ENCODE measurements at places on chromosomes 7 and 10.

DNA sequence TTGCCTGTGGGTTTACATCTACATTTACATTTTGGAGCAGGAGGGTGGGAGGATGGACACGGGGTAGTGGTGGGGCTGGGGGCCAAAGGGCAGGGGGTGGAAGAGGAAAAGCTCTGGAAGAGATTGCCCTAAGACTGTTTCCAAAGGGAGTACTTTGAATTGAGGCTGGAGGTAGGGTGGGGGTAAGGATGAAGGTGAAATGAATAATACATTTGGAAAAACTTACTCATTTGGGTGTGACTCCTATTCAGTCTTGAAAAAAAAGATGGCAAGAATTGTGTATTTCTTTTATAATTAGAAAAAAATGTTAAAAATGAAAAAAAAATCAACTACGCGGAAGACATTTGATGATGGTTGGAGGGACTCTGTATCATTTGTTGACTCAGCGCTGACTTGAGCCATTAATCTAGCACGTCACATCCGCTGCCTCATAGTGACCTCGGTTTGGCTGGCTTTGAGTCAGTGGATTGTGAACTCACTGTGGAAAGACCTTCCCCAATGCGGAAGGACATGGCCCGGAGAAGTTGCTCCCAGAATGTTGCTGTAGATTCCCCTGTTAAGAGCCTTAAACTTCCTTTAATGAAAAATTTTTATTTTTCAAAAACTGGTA lies 2.8 kb downstream of the FAM180A start:
- DNase-seq: no peak

GRCh38 chr7:130441408-130441869 lies 623 bp upstream of the CEP41 start:
- no peak for DNase-seq

DNA sequence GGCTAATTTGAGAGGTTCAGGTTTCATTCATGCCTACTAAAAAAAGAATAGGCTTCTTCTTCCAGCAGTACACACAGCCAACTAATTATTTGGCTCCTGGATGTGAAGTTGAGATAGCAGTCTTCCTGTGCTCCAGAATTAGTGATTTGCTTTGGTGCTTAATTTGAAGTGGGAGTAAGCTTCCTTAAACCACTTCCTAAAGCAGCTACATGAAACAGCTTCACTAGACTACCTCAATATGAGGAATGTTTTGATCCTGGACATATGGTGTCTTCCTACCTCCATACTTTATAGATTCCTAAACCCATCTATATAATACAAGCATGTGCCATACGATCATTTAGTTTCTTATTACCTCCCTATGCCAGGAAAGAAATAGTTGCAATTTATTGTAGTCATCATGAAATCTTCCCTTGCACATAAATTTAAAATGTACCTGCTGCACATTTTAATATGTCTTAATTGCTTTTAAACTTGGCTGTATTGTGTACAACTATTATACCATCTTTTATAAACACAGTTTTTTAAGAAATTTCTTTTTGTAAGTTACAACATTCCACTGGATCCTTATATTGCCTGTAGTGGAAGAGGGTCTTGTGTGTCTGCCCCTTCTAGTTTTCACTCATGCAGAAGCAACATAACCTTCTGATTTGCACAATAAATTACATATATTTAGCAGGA lies 8.6 kb downstream of the VIM start:
- DNase-seq: no peak

GRCh38 chr10:90857635-90858460 lies at the start of gene HTR7:
HTR7 (minus strand) TSS chr10:90858039; CDS start chr10:90857671, 368 bp downstream.
- DNase-seq: no peak

DNA sequence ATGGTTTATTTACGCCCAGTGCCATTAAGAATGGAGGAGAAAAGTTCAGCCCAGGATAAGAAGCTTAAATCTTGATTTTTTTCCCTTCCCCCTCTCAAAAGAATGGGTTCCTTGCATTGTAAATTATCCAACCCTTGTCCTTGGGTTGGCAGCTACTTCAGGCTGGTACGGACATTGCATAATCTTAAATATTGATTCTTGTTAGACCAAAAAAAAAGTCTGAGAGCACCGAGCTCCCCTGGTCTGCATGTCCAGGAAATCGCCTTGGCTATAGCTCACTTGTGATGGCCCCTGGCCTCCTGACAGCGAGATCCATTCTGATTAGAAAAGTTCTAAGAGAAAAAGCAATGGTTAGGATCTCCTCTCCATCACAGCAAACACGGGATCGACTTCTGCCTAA lies 151.7 kb downstream of the EBF3 start:
- no peak for DNase-seq

GRCh38 chr10:3980660-3981059 lies 195.7 kb upstream of the KLF6 start:
- DNase-seq: no peak

DNA sequence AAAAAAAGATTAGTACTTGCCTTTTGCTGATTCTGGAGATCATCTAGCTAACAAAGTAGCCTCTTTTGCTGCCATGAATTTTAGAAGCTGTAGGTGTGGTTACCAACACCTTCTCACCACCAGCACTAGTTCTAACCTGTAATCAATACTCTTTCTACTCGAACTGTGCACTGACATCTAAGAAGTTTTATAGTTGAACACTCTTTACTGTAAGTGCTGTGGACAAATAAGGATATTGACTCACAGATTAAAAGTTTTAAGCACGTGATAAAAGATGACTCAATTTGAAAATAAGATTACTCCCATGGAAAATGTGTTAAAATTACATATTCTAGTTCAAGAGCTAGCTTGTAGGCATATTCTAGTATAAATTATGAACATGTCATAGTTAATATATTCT lies 89.9 kb downstream of the REEP3 start:
- no peak for DNase-seq

- no peak for DNase-seq
Observed at GRCh38 chr10:72061491-72061890, 26.9 kb downstream of the SPOCK2 start.

- no peak for DNase-seq
Observed at GRCh38 chr10:123517426-123517825, 148.7 kb upstream of the GPR26 start.

DNA sequence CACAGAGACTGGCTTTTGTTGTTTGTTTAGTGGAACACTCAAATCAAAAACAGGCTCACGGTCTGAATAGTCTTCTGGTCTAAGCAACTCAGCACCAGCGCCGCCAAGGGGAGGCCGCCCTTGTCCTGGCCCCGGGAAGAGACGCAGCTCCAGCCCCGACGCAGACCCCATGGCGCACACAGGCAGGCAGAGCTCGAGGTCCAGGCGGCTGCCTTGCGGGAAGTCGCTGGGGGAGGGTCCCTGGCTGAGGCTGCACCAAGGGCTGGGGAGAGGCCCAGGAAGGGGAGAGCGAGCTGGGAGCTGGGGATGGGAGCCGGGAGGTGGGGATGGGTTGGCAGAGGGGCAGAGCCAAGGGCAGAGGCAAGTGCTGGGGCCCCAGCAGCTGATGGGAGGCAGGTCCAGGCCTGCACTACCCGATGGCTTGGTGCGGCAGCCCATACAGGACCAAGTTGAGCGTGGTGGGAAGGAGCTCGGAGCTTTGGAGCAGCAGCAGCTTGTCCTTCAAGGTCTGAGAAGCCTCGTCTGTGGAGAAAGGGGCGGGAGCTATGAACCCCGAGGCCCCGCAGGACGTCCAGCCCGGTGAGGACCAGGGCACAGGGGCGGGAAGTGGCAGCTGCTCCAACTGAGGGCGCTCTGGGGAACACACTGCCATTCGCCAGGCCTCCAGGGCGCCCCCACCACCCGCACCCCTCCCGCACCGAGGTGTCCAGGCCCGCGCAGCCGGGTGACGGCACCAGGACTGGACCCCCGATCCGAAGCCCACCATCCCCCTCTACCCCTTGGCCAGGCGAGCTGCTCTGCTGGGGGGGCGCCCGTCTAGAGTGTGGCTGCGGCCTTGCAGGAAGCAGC lies 22.7 kb upstream of the NKX6-2 start:
- no peak for DNase-seq

- DNase-seq: no peak
Observed at GRCh38 chr10:30822693-30823465, 193.3 kb upstream of the LYZL2 start.

GRCh38 chr10:118542745-118543144 lies 52.7 kb downstream of the PRLHR start:
- DNase-seq: no peak

- DNase-seq: no peak
Observed at GRCh38 chr7:113831556-113831955, 87.3 kb downstream of the PPP1R3A start.

DNA sequence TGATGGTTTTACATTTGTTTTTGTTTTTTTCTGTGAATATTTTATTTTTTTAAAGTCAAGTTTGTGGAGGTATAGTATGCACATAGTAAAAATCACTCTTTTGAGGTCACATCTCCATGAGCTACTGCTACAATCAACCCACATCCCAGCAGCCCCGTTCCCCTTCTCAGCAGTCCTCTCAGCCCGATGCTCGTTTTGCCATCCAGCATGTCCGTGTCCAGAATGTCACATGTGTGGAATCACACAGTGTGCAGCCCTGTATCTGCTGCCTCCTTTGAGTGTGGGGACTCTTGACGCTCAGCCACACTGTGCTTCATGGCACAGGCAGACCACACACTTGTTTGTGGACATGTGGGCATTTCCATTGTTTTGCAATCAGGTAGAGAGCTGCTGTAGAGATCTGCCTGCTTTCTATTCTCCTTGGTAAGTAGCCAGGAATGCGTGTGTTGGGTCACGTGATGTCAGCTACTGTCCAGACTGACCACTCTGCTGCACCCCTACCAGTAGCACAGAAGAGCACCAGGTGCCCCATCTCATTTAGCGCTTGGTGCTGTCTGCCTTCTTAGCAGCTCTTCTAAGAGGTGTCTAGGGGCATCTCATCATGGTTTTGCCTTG lies 71.6 kb upstream of the CAMK2B start:
- no peak for DNase-seq

GRCh38 chr7:150335108-150335773 lies 6.2 kb downstream of the RARRES2 start:
- no peak for DNase-seq

DNA sequence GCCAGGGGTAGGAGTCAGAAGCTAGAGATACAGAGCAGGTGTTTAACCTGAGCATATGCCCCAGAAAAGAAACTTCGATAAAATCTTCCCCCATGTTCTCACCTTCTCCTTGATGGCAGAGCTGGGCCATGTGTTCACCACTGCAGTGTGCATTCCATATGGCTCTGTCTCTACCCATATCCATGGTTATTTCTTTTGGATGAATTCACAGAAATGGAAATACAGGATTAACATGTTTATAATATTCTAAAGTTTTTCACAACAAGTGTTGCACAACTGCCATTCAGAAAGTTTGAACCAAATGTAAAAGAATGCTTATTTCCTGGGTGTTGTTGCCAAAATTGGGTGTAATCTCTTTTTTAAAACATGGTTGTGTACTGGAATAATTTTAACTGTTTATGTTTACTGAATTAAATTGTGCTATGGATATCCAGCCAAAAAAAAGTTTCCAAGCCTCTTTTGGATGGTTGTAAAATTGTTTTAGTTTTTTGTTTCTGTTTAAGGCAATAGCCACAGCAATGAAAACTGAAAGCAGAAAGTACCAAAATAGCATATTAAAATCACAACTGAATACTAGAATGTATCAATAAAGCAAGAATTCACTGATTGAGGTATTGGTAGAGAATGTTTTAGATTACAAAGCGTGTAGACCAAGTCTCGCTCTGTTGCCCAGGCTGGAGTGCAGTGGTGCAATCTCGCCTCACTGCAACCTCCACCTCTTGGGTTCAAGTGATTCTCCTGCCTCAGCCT lies 19.9 kb upstream of the CCNY start:
- no peak for DNase-seq

- no peak for DNase-seq
Observed at GRCh38 chr7:135808206-135808605, 59.6 kb upstream of the FAM180A start.

- no peak for DNase-seq
Observed at GRCh38 chr7:112267944-112268691, 61.6 kb downstream of the ZNF277 start.

DNA sequence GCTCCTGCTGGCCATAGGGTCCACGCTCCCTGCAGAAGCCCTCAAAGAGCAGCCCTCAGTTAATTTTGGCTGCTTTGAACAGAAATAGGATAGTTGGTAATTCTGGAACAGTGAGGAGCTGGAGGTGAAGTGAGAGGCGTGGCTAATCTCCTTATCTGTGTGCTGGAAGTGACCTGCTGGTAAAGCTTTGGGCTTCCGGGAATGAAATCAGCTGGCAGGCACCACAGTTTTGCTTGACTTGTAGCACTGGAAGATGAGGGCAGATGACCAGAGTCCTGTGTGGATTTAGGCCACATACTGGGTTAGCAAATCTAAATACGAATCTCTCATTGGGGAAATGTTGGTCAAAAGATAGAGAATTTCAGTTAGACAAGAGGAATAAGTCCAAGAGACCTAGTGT lies 10.2 kb downstream of the ATP6V0E2 start:
- DNase-seq: no peak

DNA sequence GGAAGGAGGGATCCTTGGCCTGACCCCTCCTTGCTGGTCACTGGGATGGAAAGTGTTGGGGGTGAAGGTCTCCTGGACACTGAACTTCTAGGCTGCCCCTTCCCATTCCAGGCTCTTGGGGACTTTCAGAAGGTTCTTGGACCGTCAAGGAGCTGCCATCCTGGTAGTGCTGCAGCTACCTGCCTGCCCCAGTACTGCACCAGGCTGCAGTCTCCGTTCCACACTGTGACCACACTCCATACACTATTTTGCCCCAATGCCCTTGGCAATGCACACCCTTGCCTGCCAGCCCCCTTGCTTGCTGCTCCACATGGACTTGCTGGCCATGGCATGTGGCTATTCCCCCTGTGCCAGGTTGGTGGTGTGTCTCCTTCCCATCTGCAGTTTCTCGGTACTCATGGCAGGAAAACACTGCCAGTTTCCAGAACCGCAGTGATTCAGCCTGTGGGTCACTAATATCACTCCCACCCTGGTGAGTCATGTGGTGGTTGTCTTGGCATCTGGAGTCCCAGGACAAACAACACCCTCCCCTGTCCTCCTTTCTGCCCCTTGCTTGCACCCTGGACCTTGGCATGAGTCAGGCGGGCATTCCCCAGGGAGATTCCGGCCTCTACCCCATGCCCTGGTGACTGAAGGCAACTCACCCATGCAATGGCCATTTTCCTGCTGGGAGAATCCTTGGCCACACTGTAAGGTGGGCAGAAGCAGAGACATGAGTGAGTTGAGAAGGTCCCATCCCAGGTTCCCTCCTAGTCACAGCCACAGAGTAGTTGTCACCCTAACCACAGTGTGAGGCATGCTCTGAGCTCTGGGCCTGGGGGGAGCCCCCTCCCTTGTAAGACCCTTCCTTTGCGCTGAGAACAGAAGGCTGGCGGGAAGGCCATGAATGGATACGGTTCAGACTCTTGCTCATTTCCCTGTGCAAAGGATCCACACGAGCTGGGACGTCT lies 32.8 kb downstream of the GOLGA7B start:
- no peak for DNase-seq

- no peak for DNase-seq
Observed at GRCh38 chr10:101055411-101055810, 6.4 kb upstream of the KAZALD1 start.

Measured in forelimb muscle (tissue), 1 donor.